EL (cell line): ENCODE measurements at places on chromosomes 3 and 15.

DNA sequence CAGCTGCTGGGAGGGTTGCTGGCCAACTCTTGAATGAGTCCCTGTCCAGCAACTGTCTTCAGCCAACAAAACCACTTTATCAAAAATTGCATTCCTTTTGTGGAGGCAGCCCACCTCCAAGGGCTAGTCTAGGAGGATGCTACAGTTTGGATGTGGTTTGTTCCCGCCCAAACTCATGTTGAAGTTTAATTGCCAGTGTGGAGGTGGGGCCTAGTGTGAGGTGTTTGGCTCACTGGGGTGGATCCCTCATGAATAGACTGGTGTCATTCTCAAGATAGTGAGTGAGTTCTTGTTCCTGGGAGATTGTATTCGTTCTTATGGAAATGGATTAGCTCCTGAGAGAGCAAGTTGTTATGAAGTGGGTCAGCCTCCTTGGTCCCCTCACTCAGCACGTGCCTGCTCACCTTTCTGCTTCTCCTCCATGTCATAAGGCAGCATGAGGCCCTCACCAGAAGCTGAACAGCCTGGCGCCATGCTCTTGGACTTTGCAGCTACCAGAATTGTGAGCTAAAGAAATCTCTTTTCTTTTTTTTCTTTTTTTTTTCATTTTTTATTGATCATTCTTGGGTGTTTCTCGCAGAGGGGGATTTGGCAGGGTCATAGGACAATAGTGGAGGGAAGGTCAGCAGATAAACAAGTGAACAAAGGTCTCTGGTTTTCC is 4.2 kb upstream of the RFC4 start:
- no peak for DNase-seq

DNA sequence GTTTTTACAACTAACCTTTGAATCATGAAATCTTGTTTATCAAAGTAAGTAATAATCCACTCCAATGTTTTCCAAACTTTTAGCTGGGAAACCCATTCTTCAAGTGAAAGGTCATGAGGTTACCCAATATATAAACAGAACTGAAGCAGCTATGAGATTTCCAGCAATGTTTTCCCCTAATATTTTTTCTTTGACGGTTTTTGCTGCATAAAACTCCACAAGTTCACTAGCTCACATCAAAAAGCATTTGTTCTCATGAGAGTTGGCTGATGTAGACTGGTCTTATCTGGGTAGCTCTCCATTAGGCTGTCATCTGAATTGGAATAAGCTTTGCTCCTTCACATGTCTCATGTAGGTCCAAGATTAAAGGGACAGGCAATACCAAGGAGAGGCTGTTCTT is 241.2 kb upstream of the LRRC3B start:
- DNase-seq, result no peak

- peak; percentile 60 for DNase-seq
Observed at GRCh38 chr15:88894819-88895767, at the start of gene HAPLN3. HAPLN3 (minus strand) TSS chr15:88895544; CDS start chr15:88887298, 8,246 bp downstream.

- no peak for DNase-seq
Observed at GRCh38 chr3:14481646-14482036, 58.5 kb downstream of the GRIP2 start.

DNA sequence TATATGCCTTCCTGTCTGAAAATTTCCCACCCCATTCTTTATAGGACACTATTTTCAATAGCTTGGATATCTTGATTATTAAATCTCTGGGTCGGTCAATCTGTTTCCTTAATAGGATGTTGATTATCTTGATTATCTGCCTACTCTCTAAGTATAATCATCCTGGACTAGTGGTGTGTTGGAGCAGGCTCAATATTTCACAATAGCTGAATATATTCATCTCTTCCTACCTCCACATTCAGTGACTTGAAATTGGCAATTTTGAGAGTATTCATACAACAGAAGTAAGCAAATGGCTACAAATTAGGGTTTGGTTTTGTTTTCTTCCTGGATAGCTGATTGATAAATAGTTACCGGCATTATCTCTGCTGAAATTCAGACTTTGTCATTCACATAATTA is 1162.6 kb downstream of the ROBO1 start:
- DNase-seq, result no peak

DNA sequence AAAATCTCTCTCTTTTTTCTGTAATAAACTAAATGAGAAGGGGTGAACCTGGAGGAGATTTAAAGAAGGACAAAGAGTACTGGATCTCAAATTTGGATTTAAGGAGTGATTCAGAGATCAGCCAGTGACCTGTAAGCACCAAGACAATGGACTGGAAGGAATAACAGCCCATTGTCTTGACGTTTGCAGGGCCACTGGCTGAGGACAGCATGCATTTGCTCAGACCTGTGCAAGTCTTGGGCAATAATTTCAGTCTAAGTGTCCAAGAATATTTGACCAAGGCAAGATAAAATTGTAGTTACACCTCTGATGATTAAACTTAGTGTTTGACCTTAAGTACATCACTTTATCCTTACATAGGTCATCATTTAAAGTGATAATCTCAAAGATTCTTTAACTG is 55.8 kb upstream of the OSTN start:
- DNase-seq, result no peak

DNA sequence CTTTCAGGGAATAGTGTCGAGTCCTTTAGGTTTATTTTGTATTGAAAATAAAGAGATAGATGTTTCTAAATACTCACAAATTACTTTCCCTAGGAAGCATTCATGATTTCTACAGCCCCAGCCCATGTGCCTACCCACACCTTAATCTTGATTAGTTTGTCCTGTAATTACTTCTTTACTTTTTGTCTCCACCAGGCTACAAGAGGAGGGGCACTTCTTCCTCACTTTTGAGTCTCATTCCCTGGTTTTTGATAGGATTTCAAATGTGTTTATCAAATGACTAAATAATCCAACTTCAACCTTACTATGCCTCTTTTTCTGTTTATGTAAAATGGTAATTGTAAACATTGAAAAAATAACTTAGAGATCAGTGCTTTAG is 1.8 kb downstream of the PXK start:
- DNase-seq, result no peak

GRCh38 chr3:193134856-193135255 is 106.2 kb upstream of the PLAAT1 start:
- peak; percentile 89 for DNase-seq

DNA sequence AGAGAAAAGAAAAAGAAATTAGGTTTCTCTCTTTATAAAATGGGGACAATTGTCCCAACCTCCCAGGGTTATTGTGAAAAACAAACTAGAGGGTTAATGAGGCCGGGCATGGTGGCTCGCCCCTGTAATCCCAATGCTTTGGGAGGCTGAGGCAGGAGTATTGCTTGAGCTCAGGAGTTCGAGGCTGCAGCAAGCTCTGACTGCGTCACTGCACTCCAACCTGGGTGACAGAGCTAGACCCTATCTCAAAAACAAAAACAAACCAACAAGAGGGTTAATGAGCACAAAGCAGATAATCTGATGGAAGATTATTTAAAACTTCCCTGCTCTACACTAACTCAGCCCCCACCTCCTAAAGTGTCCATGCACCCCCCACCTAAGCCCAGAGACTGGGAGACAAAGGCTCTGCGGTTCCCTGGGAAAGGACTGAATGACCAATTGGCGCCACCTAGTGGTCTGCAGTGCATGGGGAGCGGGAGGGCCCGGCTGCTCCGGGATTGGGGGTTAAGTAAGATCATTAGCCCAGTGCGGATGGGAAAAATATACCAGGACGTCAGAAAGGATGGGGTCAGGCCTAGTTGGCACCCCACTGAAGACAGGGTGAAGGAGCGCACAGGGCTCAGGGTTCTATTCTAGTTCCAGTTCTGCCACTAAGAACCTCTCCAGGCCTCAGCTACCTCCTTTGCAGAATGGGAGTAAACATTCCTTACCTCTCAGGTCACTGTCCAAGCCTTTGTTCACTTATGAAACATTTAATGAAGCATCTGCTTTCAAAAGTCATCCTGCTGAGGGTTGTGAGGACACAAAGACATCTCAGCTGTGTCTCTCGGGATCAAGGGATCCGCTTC is 15.6 kb downstream of the PIF1 start:
- DNase-seq, result peak; percentile 69

GRCh38 chr15:40102897-40103858 is 5.5 kb downstream of the BMF start:
- peak; percentile 73 for DNase-seq

DNA sequence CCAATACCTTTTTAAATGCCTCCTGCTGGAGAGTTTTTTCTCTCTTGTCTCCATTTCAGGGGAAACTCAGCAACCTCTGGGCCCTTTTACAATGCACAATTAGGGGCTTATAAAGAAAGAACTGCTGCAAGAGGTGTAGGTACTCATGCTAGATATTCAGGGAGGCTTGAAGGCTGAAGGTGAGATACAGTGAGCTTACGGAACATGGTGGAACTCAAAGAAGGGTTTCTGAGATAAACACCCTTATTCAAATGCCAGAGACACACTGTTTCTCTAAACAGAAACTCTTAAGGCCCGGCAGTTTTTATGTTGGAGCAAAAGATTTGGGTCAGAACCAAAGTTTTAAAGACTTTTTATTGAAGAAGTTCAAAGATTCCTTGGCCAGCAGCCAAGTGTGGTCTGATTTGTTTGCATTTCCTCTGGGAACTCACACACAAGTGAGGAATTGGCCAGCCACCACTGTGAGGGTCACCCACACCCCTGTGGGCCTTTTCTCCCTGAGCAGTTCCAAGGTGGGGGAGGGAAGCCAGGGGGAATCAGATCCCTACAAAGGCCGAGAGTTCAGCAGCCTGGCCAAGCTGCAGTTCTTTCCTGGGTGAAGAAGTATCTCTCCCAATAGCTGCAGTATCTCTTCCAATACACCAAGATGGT is 47.8 kb downstream of the TNFAIP8L3 start:
- peak; percentile 17 for DNase-seq

DNA sequence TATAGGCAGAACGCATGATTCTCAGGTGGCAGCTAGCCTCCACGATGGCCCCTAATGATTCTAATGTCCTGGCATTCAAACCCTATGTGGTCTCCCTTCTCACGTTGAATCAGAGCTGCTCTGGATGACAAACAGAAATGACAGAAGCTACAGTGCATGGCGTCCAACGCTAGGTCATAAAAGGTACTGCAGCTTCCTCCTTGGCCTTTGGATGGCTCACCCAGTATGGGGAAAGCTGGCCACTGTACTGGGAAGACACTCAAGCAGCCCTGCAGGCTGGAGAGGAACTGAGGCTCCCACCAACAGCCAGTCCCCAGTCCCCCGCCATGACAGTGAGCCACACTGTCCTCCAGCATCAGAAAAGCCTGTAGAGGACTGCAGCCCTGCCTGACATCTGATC is 286.3 kb downstream of the FAM43A start:
- no peak for DNase-seq

- no peak for DNase-seq
Observed at GRCh38 chr15:38652998-38653397, 88.4 kb upstream of the RASGRP1 start.

DNA sequence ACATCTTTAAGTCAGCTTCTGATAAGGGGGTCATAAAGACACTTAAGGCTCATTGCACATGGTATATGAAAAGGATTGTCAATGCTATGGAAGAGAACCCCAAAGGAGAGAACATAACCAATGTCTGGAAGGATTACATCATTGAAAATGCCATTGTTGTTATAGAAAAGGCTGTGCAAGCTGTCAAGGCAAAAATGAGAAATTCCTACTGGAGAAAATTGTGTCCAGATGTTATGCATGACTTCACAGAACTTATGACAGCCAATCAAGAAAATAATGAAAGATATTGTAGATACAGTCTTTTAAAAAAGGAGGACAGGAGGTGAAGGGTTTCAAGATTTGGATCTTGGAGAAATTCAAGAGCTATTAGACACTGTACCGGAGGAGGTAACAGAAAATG is 96.3 kb upstream of the MBNL1 start:
- peak; percentile 26 for DNase-seq

GRCh38 chr3:74167926-74168325 is 446.5 kb downstream of the CNTN3 start:
- DNase-seq, result no peak
